Fibroblast of skin of scalp (primary cell): ENCODE measurements at places on chromosomes 6 and 20.

GRCh38 chr6:18823782-18824386, 436.7 kb downstream of the RNF144B start:
- peak; percentile 22 for DNase-seq

GRCh38 chr6:112087916-112088315, 525 bp downstream of the FAM229B start:
- peak; percentile 7 for DNase-seq

- no peak for DNase-seq
Measured at GRCh38 chr6:73747289-73747688, 51.3 kb downstream of the CD109 start.

- DNase-seq: no peak
Measured at GRCh38 chr6:75446241-75446880, 47.2 kb downstream of the FILIP1 start.

- peak; percentile 83 for DNase-seq
Measured at GRCh38 chr6:3227363-3228045, at the start of gene TUBB2B. Gene TUBB2B (minus strand): TSS chr6:3227653. CDS start chr6:3227543, 110 bp downstream.

- DNase-seq: no peak
Measured at GRCh38 chr6:160034036-160034930, 65.4 kb downstream of the IGF2R start.

- peak; percentile 66 for DNase-seq
Measured at GRCh38 chr6:7617801-7618764, 28.1 kb downstream of the SNRNP48 start.

GRCh38 chr6:90940812-90941481, 354.1 kb upstream of the MAP3K7 start:
- DNase-seq: peak; percentile 52

GRCh38 chr20:32789896-32790750, 27.9 kb downstream of the DNMT3B start:
- peak; percentile 68 for DNase-seq

DNA sequence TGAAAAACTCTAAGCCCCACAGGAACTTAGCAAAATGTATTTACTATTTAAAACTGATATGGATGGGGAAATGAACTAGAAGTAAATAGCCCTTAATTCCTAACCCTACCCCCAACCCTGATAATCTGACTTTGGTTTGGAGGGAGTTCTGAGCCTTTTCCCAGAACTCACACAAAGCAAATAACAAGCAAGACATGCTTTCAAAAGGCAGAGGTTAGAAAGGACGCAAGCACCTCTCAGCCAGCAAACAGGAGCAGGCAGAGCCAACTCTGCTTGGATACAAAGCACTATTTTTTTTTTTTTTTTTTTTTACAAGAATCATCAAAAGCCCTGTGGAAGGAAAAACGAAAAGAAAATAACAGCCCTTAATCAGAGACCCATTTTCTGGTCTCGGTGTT, 58.7 kb downstream of the SLC22A23 start:
- DNase-seq: no peak

DNA sequence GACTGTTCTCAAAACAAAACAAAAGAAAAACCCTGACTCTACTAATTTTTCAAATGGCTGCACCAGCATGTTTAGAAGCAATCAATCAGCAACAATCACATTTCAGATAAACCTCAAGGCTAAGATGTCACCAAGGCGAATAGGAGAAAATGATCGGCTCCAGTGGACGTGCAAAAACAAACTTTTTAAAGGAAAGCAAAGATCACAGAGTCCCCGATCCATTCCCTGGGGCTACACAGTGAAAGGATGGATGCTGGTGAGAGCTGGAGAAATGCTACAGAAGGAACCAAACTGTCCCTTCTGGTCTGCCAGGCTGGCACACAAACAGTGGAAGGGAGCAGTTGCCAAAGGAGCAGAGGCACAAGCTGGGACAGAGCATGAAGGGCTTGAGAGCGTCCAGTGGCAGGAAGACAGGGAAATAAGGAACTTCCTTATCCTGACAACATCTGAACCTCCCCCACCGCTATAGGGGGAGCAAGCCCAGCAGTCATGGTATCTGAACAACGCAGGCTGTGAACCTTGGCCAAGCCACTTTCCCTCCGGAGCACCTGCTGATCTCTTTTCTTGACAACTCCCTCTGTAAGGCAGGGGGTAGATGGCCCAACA, 73.7 kb upstream of the HIVEP1 start:
- DNase-seq: no peak

- no peak for DNase-seq
Measured at GRCh38 chr6:106290954-106291353, 34.6 kb downstream of the ATG5 start.

- DNase-seq: no peak
Measured at GRCh38 chr6:1076531-1077459, 235.1 kb upstream of the FOXQ1 start.

DNA sequence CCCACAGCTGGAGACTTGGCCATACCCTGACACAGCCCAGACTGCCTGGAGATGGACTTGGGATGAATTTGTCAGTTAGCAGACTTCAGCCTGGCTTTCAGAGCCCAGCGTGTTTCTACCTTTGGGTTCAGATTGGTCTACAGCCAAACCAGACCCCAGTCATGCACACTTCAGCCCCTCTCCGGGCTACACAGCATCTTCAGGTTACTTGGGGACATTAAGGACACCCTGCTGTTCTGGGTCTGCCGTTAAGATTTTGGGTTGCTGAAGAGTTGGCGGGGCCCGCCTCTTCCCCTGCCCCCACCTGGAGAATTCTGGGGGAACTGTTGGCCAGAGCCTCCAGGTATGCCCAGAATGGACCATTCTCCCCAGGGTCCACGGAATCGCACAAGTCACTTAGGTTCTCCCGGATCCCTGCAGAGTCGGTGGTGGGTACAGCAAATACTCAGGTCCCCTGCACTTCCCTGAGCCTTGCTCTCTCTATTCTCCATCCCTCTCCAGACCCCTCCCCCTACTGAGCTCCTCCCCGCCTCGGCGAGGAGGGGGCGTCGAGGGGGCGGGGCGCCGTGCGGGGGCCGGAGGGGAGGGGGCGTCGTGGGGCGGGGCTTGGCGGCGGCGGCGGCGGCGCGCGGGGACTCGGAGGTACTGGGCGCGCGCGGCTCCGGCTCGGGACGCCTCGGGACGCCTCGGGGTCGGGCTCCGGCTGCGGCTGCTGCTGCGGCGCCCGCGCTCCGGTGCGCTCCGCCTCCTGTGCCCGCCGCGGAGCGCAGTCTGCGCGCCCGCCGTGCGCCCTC, at the start of gene PTK7:
Gene PTK7 (plus strand): TSS at position 645 of the 794 bp plus-strand sequence. CDS start 175 bp downstream, outside the sequence.
- DNase-seq: peak; percentile 86

GRCh38 chr6:43673444-43674084, 14.0 kb downstream of the MRPS18A start:
- no peak for DNase-seq

DNA sequence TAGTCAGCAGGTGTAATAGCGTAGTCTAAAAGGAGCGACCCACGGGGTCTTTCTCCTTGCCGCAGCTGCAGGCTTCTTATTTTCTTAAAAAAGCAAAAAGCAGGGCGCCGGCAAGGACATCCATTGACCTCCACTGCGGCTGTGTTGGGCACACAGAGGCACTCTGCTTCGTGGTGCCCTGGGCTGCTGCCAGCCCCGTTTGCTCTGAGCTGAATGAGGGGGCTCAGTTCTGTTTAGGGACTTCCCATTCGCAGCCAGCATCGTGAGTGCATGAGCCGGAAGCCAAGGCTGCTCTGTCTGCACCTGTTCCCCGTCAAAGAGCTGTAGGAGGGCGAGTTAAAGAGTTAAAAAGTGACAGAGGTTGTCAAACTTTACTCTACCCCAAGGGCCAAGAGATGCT, 1.7 kb upstream of the SLC22A2 start:
- DNase-seq: no peak

DNA sequence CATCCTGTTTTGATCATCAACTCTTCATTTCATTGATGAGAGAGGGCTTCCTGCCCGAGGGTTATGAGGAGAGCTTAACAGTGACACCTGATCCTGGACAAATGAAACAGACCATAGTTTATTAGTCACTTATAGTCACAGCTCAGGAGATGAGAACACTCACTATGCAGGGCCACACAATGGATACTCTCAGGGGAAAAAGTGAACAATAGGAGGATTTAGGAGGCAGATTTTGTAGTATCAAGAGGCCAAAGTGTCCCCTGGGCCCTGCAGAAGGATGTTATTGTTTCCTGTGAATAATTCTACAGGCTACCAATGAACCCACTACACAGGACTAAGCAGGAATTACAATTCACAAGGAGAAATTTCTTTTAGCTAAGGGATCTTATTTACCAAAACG, 772.8 kb upstream of the MAN1A1 start:
- DNase-seq: no peak

DNA sequence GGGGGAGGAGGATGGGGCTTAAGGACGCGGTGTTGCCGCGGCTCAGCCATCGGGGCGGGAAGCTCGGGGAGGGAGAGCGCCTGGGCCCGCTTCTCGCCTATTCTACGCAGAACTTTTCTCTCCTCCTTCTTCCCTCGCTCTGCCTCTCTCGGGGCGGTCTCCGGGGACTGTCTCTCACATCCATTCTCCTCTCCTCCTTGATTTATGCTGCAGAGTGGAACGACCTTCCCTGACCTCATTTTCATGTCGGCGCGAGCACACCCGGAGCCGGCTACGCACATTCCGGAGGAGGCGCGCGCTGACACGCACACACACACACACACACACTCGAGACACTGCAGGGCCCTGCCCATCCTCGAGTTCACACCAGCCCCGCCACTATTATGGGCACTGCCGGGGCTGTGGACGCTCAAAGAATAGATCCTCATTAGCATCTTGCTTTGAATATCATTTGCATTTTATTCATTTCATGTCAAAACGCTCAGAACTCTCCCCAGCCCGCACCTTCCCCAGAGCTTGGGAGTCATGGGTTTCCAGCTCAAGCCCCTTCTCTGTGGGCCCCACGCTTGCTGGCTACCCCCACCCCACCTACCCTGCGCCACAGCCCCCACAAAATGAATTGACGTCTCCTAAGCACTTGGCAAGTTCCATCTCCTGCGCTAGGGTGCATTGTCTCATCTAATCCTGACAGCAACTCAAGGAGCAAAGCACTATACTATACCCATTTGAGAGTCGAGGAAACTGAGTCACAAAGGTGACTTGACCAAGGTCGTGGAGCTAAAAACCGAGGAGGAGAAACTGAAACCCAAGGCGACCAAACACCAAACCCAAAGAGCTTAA, 36.8 kb downstream of the NCR2 start:
- DNase-seq: peak; percentile 34

GRCh38 chr20:49549801-49550551, 18.0 kb downstream of the PTGIS start:
- no peak for DNase-seq

DNA sequence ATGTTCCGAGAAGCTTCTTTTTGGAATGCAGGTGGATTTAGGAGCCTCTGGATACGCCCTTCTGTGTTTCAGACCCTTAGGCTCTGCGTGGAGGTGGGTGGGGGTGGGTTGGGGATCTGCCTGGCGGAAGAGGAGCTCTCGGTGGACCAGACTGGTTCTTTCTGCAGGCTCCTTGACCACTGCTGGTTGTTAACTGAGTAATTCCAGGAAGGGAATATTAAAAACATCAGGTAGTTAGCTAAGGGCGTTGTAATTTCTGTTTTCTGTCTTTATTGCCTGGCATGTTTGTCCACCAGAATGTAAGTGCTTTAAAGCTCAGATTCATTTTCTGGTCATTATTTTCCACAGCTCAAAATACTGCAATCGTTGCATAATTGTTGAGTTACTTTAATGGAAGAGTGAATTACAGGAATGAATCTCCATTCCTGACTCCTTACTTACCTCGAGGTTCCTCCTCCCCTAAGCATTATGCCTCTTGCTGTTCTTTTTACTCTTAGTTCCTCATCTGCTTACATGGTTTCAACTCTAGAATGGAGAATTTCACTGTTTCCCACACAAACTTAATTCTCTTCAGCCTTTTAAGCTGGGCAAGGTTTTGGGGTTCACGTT, 5.9 kb downstream of the CDYL start:
- DNase-seq: no peak

GRCh38 chr20:5072756-5073659, 46.8 kb downstream of the PCNA start:
- peak; percentile 83 for DNase-seq

GRCh38 chr20:47314647-47315338, 41.7 kb downstream of the ZMYND8 start:
- no peak for DNase-seq

GRCh38 chr20:61913423-61914225, 152.1 kb downstream of the TAF4 start:
- no peak for DNase-seq

DNA sequence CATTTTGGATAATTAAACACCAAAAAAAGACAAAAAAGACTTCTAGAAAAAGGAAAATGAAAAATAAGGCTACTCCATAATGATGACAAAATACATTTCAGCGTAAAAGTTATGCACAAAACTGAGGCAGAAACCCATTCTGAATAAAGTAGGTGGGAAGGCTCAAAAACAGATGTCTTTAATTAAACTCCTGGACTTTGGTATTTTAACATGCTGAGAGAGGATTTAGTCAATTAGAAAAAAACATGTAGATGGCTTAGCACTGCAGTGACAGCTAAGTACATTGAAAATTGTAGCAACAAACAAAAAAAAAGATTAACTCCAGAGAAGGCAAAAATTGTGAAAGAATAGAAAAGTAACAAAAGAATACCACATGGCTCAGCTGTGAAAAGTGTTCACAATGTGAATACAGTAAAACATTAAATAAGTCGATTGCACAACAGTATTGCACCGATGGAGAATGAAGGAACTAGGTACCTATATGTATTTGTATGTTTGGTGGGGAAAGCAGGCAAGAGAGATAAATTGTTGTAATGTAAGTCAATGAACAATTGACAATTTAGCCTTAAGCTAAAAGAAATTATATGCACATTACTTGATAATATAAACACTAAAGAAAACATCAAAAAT, 59.5 kb downstream of the TBC1D32 start:
- DNase-seq: peak; percentile 37

DNA sequence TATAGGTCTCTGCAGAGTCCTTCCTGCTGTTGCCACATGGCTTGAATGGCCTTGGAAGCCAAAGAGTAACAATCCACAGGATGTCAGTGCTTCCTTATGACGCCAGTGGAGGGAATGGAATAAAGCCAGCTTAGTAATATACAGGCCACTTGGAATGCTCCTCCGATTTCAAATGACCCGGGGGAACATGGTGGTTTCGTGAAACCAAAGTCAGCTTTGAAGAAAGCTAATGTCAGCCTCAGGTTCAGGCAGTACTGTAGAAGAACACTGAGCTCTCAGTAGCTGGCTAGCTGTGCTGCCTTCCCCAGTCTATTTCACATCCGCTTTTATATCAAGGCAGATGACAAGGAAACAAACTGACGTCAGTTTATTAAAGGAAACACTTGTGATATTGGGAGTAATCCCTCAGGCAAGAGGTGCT, 189.1 kb downstream of the DTNBP1 start:
- DNase-seq: peak; percentile 74

DNA sequence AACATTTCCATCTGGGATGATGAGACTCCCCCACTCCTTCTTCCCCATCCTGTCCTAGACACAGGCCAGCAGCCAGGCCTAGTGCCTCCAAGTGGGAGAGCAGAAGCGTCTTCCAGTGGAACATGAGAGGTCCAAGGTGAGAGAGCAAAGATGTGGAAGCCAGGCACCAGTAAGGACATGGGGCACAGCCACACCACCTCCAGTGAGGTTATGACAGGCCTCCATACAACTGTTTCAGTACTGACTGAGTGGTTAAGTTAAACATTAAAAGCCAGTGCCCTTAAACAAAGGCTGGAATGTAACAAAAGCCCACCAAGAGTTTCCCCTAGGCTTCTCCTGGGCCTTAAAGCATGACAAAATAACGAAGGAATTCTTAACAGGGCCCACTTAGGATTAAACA, 5.3 kb downstream of the ZBTB24 start:
- DNase-seq: no peak
